AG20443 (cell line): ENCODE measurements at places on chromosomes 11 and 22.

DNA sequence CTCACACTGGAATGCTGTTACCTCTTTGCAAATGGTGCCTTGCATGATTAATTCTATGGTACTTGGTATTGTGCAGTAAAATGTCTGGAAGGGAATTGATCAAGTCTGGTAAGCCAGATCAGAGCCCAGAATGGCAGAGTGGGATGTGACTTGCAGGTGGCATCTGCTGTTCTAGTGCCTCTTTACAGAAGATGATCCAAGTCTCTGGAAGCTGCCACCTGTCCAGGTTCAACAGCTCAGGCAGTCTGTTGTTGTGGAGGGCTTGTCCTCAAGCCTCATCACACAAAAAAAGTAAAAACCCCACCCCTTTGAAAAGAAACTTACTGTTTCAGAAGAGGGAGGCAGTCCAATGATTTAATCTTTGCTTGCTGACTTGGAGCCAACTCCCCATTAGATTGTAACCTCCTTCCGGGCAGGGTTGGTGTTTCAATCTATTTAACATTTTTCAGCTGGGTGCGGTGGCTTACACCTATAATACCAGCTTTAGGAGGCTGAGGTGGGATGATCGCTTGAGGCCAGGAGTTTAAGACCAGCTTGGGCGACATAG, 17.1 kb downstream of the ZNRF3 start:
- no peak for DNase-seq

DNA sequence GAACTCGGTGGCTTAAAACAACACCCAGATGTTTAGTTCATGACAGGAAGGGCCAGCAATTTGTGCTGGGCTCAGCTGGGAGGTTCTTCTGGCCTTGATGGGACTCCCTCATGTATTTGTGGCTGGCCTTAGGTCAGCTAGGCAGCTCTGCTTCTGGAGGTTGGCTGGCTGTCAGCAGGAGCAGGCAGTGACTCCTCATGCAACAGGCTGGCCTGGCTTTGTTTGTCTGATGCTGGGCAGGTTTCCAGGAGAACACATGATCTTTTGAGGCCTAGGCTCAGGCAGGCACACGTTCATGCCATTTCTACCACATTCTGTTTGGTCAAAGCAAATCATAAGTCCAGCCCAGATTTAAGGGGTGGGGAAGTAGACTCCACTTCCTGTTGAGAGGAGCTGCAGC, 571.2 kb downstream of the TBC1D22A start:
- DNase-seq, result no peak

- no peak for DNase-seq
Observed at GRCh38 chr11:24793479-24793878, 296.6 kb downstream of the LUZP2 start.

DNA sequence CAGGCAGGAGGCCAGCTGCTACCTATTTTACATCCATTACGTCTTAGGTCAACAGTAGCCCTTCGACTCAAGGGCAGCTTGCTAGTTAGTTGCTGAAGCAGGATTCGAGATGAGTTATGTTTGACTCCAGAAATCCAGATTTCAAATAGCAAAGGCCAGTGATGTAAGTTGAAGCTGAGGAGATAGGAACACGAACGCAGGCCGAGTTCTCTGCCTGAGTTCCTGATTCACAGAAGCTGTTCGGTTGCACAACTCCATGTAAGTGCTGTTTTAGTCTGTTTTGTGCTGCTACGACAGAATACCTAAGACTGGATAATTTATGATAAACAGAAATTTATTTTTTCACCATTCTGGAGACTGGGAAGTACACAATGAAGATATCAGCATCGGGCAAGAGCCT, 111.2 kb downstream of the SLC1A2 start:
- DNase-seq, result no peak

- no peak for DNase-seq
Observed at GRCh38 chr11:96267496-96268032, 75.4 kb downstream of the MAML2 start.

DNA sequence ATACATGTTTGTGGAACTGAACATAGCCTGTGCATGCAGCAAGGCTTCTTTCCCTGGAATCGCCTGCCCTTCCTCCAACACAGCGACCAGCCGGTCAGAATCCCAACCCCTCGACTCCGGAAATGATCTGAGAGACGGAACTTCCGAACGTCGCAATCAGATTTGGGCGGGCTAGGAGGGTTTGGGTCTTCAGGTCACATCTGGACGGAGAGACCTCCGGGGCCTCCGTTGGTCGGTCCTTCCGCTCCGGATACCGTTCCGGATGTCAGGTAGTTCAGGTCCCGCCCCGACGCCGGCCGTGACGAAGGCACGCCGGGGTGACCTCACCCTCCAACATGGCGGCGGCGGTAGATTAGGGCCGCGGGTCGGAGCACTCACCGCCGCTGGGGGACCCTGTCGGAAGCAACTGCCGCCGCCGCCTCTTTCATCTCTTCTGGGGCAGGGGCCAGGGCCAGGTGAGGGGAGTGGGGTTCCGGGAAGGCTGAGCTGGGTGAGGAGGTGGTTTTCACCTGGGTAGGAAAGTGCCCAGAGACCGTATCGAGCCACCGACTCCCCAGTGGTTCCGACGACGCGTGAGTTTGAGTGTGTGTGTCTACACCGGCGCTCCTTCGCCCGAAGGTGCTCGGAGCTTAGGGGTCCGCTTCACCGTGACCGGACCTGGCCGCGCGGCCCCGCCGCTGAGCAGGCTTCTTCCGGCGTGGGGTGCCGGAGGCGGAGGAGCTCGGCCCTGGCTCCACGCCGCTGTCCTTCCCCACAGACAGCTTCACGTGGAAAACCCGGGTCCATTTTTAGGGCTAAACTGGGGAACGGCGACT, at the start of gene BCL2L13:
Gene BCL2L13, plus strand, starts transcription at position 326 of the 815 bp plus-strand sequence. CDS start 16,955 bp downstream, outside the sequence.
- peak; percentile 93 for DNase-seq

DNA sequence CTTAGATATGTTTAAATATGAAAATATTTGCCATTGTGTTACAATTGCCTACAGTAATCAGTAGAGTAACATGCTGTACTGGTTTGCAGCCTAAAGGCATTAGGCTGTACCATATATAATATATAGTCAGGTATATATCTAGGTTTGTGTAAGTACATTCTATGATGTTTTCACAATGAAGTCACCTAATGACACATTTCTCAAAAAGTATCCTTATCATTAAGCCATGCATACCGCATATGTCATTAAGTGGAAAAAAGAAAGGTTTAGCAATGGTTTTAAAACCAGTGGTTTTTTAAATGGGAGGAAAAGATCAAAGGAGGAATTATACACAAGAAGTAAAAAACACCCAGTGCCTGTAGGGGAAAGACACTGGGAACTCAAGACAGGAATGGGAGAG, 122.7 kb downstream of the RBFOX2 start:
- DNase-seq, result no peak

DNA sequence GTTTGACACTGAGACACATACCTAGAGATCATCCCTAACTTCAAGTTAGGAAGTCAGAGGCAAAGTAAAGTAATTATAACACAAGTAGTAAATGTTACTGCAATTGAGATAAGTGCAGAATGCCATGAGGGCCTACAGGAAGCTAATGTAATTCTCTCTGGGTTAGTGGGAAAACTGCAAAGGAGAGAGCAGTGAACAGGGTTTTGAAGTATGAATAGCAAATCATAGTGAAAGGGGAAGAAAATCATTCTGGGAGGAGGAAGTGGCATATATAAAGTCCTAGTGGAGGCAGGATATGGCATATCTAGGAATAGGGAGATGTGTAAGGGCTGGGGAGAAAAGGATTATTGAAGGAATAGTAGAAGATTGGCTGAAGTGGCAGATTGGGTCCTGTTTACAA, 27.9 kb downstream of the RNF169 start:
- no peak for DNase-seq

DNA sequence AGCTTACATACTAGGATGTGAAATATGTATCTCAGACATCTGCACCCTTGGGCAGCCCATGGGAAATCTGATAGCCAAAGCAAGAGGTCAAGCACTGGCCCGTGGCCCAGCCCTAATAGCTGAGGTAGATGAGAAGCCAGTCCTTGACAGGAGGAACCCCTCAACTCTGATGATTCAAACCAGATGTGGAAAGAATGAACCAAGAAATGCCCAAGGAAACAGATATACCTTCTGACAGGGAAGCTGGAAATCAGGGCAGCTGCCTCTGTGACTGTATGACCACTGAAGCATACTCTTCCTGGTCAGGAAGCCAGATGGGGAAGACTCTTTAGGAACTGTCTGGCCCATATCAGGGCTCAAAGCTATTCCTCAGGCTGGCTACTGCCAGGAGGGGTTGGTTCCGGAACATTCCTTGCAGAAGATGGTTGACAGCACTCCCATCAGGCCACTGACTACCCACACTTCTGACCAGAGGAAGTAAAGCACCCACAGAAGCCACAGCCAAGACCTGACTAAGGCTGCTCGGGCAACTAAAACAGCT, 124.2 kb downstream of the SWAP70 start:
- peak; percentile 84 for DNase-seq

GRCh38 chr11:101323997-101324396, 194.4 kb upstream of the PGR start:
- no peak for DNase-seq
